WTC11 (cell line): ENCODE measurements at places on chromosomes 7 and 10. TPM values are rescaled to one million over a fixed set of nuclear protein-coding genes. Genes with fewer than 3 reads are reported as not detected.

GRCh38 chr10:132368881-132369635 is 27.9 kb upstream of the PWWP2B start:
- peaks cover 4% of the 10 kb centered on the region for H3K36me3 ChIP-seq
- peaks cover 19% of the 10 kb centered on the region for H3K4me1 ChIP-seq

The HABP2 gene
- 0.09 to 0.18 TPM (median 0.09 TPM) in 3 replicates for total RNA-seq

DNA sequence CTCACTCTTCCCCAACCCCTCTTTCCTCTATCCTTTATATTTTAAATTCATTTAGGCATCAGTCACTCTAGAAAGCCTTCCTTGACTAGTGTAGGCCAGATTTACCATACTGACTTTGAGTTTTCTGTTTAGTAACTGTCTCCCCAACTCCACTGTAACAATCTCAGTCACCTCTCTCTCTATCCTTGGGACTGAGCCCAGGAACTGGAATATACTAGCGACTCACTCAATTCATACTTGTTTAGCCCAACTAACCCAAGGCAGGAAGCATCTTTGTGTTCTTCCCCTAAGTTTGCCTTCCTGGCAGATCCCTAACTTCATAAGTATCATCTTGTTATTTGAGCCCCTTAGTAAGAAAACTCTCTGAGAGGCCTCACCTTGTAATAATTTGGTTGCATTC is 19.1 kb downstream of the PLCE1 start:
- no peak for DNase-seq
- H3K36me3 ChIP-seq: 0 out of 2 replicates have a peak, but pooled peaks cover 5% of the 10 kb centered on the region
- no peak overlapping the region for H3K27ac ChIP-seq

The CYP2E1 gene
- total RNA-seq: 1.0 to 2.6 TPM (median 1.3 TPM) in 3 replicates

DNA sequence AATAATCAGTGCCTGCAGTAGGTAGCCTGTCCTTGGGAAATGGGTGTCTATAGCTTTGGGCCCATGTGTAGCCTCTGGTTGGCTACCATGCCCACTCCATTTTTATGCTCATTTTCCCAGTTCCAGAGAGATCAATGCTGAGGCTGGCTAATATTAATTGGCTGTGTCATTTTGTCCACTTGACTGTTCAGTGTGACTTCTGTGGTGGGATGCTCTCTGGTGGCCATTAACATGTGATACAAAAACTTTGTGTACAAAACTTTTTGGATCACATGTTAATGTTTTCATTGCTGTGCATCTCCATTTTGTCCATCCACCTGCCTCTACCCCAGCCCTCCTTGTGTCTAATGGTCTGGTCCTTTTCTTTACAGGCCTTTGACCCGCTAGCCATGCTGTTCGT is 22.7 kb downstream of the VIM start:
- no peak overlapping the region for H3K4me3 ChIP-seq
- H3K27me3 ChIP-seq: peaks cover 6% of the 10 kb centered on the region; the same call in 1 of the 2 replicates
- H3K4me1 ChIP-seq: 0 out of 2 replicates have a peak, but pooled peaks cover 3% of the 10 kb centered on the region
- peaks cover 22% of the 10 kb centered on the region for H3K36me3 ChIP-seq
- no peak overlapping the region for H3K27ac ChIP-seq
- no peak for DNase-seq

DNA sequence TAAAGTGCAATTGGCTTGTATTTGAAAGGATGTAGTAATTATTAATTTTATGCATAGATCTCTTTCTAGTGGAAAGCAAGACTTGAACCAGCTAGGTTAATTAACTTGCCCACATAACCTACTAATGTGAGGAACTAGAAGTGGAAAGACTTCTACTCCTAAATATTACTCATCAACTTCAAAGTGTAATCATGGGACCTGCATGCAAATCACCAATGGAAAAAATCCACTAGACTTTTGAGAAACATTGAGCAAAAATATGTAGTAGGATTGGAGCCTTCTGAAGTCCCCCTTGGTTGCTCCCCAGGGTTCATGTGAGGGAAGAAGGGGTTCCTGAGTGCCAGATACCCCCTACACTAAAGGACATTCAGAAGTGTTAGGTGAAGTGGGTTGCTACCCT is 240.2 kb downstream of the PTEN start:
- H3K27me3 ChIP-seq: no peaks in the 10 kb centered on the region
- H3K36me3 ChIP-seq: no peaks in the 10 kb centered on the region
- H3K27ac ChIP-seq: no peak overlapping the region

- no peak overlapping the region for H3K27ac ChIP-seq
- peaks cover 54% of the 10 kb centered on the region for H3K27me3 ChIP-seq
- H3K4me3 ChIP-seq: peak overlapping the region; percentile 93
Observed at GRCh38 chr10:17229016-17229716, 1.1 kb downstream of the VIM start.

DNA sequence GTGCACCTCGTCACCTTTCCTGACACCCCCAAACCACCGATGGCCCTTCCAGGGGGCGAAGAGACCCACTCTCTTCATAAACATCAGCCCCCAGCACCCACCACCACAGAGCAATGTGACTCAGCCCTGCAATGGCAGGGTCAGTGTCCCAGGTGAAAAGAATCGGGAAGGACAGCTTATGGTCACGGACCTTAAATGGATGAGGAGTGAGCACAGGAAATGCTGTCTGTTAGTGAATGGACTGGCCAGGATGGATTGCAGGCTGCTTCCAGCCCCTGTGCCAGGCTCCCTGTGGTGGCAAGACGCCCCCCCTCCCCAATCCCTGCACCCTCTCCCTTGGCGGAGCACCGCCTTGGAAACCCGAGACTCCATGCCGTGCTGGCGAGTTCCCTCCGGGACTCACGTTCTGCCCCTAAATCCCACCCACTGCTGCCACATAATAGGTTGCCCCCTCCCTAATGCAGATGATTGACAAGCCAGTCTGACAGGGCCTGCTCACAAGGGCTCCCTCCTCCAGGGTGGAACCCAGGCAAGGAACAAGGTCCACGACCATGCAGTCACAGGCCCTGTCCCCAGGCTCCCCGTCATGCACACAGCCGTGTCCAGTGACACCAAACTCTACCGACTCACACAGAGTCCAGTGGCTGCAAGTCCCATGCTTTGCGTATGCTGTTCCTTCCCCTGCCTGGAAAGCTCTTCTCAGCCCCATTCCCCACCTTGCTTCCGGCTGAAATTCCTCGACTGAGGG is 7.3 kb downstream of the ASB13 start:
- H3K4me3 ChIP-seq: no peak overlapping the region; the same call in 1 of the 2 replicates
- H3K27ac ChIP-seq: peak overlapping the region; percentile 16; the same call in 1 of the 2 replicates
- H3K4me1 ChIP-seq: peaks cover 58% of the 10 kb centered on the region
- DNase-seq: peak; percentile 41
- H3K27me3 ChIP-seq: no peaks in the 10 kb centered on the region

DNA sequence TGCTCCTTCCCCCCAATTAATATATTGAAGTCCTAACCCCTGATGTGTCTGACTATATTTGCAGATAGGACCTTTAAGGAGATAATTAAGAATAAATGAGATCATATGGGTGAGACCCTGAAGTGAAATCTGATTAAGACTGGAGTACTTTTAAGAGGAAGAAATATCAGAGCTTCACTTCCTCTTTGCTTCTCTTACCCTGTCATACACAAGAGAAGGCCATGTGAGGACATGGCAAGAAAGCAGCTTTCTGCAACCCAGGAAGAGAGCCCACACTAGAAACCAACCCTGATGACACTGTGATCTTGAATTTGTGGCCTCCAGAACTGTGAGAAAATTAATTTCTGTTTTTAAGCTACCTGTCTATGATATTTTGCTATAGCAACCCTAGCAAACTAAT is 44.2 kb downstream of the JMJD1C start:
- no peaks in the 10 kb centered on the region for H3K27me3 ChIP-seq
- no peaks in the 10 kb centered on the region for H3K36me3 ChIP-seq
- H3K27ac ChIP-seq: peak overlapping the region; percentile 73; the same call in 1 of the 2 replicates
- peaks cover 36% of the 10 kb centered on the region for H3K4me1 ChIP-seq
- DNase-seq: no peak
